ENCODE measurements at places on chromosomes 7 and 10.
A peak's percentile ranks its signal among the peaks of the same experiment; 100 is the strongest.

DNA sequence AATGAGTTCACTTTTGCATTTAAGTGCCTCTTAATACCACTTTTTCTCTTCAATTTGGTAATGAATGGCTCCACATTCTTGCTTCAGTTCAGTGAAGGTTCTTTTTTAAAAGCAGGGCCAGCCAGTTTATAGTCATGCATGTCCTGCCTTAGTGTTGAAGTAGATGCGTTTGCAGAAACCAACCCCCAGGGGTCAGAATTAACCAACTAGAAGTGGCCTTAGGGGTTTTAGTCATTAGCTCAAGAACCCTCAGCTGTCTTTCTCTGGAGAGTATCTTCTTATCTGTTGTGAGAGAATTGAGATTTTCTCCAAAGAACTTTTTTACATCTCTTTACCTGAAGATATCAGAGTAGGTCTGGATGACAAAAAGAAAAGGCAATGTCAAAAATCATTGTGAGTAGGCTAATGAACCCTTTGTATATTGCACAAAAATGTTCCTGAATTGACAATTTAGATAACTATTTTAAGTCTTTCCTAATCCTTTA is 82.2 kb downstream of the PIK3CG start:
- peak; percentile 90 for DNase-seq

- no peak for DNase-seq
Observed at GRCh38 chr10:44284198-44285084, 100.5 kb downstream of the CXCL12 start.

DNA sequence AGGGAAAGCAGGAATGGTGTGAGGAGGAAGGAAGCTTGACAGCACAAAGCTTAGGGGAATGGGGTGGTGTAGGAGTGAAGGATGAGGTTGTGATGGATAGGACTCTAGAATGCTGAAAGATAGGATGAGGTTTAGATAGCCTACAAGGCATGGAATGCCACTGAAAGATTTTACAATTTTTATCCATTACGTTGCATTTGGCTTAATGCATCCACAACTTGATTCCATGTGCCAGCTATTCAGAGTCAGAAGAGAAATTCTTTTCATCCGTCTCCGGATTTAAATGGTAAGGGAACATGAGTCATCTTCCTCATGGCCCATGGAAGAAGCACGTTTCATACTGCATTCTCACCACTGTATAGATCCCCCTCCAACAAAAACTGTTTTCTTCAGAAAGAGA is 212.4 kb upstream of the BMPER start:
- no peak for DNase-seq

GRCh38 chr7:26317211-26317610 is 25.5 kb downstream of the SNX10 start:
- no peak for DNase-seq

DNA sequence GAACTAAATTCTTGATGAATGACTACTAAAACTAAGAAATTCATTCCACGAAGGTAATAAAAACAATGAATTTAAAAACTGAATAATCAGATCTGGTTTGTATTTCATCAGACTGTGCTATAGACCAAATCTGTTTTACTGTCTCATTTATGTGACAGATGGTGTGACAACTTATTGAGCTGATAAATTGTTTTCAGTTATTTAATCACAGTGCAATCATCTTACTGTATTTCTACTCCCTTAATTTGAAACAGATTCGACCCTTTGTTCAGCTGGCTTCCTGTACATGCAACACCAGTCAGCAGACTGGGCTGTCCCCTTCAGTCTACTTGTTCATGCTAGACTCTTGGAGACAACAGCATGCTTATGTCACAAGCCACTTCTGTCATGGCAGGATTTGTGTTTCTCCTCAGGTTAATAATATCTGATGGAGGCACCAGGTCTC is 150.9 kb downstream of the MBL2 start:
- peak; percentile 30 for DNase-seq

DNA sequence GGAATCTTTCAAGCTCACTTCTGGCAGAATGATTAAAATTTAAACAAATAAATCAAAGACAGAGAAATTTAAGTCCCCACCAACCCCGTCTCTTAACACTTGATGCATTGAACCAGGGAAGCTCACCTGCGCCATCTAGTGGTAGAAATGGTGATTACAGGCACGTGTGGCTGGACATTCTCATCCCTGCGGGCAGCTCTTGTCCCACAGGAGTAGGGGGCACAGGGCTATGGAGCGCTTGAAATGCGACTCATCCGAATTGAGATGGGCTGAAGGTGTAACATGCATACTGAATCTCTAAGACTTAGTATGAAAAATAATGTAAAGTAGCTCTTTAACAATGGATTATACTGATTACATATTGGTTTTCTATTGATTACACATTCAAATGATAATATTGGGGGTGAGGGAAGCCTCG is 24.8 kb upstream of the SLIT1 start:
- DNase-seq, result peak; percentile 77

DNA sequence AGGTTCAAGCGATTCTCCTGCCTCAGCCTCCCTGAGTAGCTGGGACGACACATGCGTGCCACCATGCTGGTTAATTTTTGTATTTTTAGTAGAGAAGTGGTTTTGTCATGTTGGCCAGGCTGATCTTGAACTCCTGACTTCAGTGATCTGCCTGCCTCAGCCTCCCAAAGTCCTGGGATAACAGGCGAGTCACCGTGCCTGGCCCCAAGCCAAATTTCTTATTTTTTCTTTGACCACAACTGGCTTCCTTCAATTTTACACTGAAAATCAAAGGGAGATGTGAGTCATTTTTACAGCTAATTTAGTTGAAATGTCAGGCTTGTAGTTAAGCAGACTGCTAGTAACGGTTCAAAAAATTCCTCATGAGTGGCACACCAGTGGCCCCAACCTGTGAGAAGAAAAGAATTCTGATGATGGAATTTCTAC is 7.8 kb downstream of the RNF216 start:
- DNase-seq, result no peak

- DNase-seq, result no peak
Observed at GRCh38 chr10:17276756-17277424, 48.8 kb downstream of the VIM start.

- DNase-seq, result no peak
Observed at GRCh38 chr10:69807696-69808095, 6.0 kb downstream of the COL13A1 start.

- DNase-seq, result no peak
Observed at GRCh38 chr7:21947946-21948345, 2.2 kb upstream of the CDCA7L start.

DNA sequence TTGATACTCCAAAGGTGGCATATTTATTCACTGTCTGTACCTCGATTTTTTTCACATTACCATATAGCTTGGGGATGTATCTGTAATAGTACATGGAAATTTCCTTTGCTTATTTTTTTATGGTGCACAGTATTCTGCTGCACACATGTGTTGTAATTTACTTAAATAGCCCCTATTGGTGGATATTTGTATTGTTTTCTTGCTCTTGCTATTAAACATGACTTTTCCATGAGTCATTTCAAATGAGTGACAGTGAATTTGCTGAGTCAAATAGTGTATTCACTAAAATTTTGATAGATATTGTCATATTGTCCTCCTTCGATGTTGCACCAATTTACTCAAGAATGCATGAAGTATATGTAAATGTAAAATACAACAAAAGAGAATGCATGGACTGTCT is 122.7 kb upstream of the STEAP4 start:
- DNase-seq, result no peak

DNA sequence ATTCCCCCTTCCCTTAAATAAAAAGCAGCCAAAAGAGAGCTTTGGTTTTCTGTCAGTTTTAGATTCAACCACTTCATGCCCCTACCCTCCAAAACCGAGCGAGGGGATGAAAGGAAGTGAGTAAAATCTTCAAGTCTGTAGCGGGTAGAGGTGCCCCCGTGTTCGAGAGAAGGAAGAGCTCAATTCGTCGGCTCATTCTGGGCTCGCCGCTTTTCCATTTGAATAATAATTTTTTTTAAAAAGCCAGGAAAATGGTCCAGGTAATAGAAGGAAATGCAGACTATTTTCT is 436.2 kb upstream of the GALNT17 start:
- DNase-seq, result no peak

DNA sequence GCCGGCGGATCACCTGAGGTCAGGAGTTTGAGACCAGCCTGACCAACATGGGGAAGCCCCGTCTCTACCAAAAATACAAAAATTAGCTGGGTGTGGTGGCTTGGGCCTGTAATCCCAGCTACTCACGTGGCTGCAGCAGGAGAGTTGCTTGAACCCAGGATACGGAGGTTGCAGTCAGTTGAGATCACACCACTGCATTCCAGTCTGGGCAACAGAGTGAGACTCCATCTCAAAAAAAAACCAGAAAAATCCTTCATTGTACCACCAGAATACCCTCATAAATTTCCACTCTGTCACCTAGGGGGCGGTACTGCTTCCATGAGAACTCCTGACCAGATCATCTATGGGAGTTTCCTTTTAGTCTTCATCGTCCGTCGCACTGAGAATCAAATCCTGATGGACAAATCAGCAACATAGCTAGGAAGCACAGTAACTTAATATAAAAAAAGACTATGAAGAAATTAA is 225.8 kb upstream of the KLF14 start:
- no peak for DNase-seq

Data from lung (tissue), 17 donors.